ENCODE measurements at places on chromosomes 13 and 19.

GRCh38 chr19:33090179-33090578 lies 9.2 kb downstream of the GPATCH1 start:
- no peak overlapping the region for H3K4me3 ChIP-seq
- no peaks in the 10 kb centered on the region for H3K4me1 ChIP-seq
- DNase-seq, result no peak
- H3K27me3 ChIP-seq, result no peaks in the 10 kb centered on the region
- no peak overlapping the region for H3K27ac ChIP-seq
- peaks cover 65% of the 10 kb centered on the region for H3K36me3 ChIP-seq

GRCh38 chr13:110568612-110569011 lies 7.1 kb upstream of the RAB20 start:
- no peak overlapping the region for H3K27ac ChIP-seq
- H3K4me1 ChIP-seq, result no peaks in the 10 kb centered on the region
- H3K4me3 ChIP-seq, result no peak overlapping the region
- no peaks in the 10 kb centered on the region for H3K27me3 ChIP-seq
- no peak for DNase-seq

DNA sequence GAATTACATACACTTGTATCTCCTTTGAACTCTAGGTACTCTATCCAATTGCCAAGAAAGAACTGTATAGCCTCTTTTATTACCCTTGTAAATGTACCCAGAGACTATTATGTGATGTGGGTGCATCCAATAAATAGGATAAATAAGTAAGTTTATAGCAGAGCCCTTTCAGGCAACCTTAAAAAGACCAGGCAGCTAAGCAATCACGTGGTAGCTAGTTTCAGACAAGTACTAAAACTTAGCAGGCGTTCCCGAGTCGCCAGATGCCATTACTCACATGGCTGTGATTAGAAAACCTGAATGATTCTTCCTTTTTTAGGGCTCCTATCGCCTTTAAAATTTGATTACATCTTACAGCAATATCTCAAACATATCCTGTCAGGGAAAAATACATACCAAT lies 1303.0 kb downstream of the EFNB2 start:
- H3K36me3 ChIP-seq, result no peaks in the 10 kb centered on the region
- no peak overlapping the region for H3K4me3 ChIP-seq
- H3K27me3 ChIP-seq, result no peaks in the 10 kb centered on the region

- H3K4me1 ChIP-seq, result no peaks in the 10 kb centered on the region
- H3K36me3 ChIP-seq, result no peaks in the 10 kb centered on the region
- peak; percentile 11 for DNase-seq
- no peak overlapping the region for H3K4me3 ChIP-seq
Observed at GRCh38 chr13:112450904-112451240, 74.7 kb downstream of the SPACA7 start.

DNA sequence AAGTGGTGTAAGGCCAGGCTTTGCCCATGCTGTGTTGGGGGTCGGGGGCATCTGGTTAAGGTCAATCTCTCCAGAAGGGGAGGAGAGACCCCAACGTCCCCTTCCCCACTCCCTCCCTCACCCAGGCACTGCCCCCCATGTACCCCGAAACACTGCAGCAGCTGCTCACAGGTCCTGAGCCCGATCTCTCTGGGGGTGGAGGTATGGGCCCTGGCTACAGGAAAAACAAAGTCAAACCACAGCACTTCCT lies 10.2 kb downstream of the CAPN12 start:
- H3K36me3 ChIP-seq, result peaks cover 20% of the 10 kb centered on the region
- peak; percentile 67 for DNase-seq
- H3K4me1 ChIP-seq, result no peaks in the 10 kb centered on the region
- no peaks in the 10 kb centered on the region for H3K27me3 ChIP-seq
- no peak overlapping the region for H3K4me3 ChIP-seq

DNA sequence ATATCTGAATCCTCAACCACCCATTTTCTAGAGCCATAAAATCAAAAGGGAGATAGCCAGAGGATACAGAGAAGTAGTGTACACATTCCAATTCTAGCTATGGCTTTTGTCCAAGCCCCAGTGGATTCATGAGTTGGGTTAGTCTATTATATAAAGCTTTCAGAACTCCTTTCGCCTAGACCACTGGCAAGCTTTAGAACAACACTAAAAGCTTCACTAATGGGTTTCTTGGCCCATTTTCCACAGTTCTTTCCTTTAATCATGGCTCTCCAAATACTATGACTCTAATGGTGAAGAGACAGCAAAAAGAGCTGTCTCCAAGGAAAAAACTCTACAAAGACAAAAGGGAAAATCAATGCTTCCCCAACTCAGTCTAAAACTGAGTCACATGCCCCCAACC lies 48.2 kb upstream of the SLITRK5 start:
- no peak for DNase-seq
- no peak overlapping the region for H3K4me3 ChIP-seq
- no peaks in the 10 kb centered on the region for H3K36me3 ChIP-seq
- no peak overlapping the region for H3K27ac ChIP-seq

GRCh38 chr13:110393761-110394160 lies 86.7 kb downstream of the COL4A2 start:
- no peak for DNase-seq
- no peaks in the 10 kb centered on the region for H3K27me3 ChIP-seq
- H3K27ac ChIP-seq, result peak overlapping the region; percentile 89
- H3K36me3 ChIP-seq, result no peaks in the 10 kb centered on the region
- H3K4me3 ChIP-seq, result no peak overlapping the region
- peaks cover 69% of the 10 kb centered on the region for H3K4me1 ChIP-seq

GRCh38 chr13:53151336-53152056 lies 122.9 kb downstream of the OLFM4 start:
- H3K36me3 ChIP-seq, result no peaks in the 10 kb centered on the region
- no peaks in the 10 kb centered on the region for H3K4me1 ChIP-seq
- no peak overlapping the region for H3K4me3 ChIP-seq
- no peak for DNase-seq
- no peak overlapping the region for H3K27ac ChIP-seq

DNA sequence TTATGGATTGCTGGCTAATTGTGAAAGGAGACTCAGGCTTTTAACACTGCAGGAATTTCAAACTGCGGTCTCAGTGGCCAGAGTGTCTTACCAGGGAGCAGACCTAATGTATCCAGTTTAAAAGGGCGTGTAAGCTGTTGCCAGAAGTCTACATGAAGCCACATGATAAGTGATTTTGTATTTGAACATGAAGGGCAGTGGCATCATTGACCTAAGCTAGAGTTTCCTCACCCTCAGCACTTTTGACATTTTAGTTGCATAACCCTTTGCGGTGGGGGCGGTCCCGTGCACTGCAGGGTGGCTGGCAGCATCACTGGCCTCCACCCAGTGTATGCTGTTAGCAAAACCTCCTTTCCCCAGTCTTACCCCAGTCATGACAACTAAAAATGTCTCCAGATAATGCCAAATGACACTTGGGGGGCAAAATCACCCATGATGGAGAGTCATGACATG lies 23.7 kb upstream of the GPR18 start:
- no peak overlapping the region for H3K4me3 ChIP-seq
- H3K27ac ChIP-seq, result peak overlapping the region; percentile 56
- DNase-seq, result peak; percentile 72
- H3K36me3 ChIP-seq, result no peaks in the 10 kb centered on the region
- no peaks in the 10 kb centered on the region for H3K27me3 ChIP-seq
- H3K4me1 ChIP-seq, result peaks cover 13% of the 10 kb centered on the region

DNA sequence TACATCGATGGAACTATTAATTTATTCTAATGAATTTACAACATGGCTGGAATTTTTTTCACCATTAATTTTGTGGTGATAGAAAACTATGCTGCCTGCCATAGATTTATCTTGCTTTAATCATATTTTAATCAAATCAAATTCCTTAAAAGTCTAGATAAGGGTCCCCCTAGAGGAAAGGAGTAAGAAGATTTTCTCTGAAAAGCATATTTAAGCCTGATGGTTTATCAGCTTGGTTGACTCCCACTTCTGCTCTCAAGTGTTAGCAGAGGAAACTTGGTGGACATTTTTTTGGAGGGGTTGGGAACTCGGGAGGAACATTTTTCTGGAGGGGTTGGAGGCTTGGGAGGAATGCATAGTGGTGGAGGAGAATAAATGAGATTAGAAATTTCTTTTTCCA lies 253.3 kb downstream of the KCNRG start:
- DNase-seq, result no peak
- no peaks in the 10 kb centered on the region for H3K27me3 ChIP-seq
- H3K4me1 ChIP-seq, result no peaks in the 10 kb centered on the region
- no peak overlapping the region for H3K27ac ChIP-seq

DNA sequence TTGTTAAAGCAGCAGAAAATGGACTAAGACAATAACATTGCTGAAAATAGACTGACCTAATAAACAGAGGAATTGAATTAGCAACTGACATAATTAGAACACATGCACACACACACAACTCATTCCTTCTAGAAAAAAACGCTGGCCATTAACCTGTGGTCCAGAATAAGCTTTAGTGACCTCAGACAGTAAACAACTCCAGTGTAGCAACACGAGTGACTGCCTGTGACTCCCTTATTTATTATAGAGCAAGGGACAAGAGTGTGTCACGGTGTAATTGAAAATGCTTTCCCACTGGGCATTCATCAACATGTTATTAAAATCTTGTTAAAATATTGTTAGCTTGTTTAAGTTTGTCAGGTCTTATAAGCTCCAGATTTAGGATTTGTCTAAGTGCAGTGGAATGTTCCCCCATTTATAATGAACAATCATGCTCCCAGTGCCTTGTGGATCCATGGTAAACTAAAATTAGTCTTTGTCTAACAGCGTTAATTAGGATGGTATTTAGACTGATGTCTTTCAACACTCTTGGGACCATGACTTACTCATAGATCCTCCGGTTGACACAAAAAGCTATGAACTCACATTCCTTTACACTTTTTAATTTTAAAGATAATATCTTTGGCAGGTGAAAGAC lies 111.7 kb upstream of the IRS2 start:
- H3K27ac ChIP-seq, result no peak overlapping the region
- H3K4me3 ChIP-seq, result no peak overlapping the region
- H3K27me3 ChIP-seq, result no peaks in the 10 kb centered on the region

DNA sequence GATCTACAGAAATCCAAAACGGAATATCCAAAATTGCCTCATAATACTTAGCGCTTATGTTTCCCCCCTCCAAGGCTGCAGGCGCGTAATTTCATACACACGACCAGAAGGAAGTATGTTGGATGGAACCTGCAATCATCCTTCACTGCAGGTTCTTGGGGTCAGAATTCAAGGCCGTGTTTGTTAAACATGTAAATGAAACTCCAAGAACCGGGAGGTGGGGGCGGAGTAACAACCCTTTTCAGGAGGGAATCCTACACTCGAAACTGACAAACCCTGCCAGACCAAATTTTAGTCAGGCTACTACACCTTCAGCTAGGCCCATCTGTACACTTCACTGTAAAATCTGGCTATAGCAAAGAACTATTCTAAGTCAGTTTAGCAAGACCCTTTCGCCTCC lies 1.3 kb downstream of the ZNF607 start:
- peak overlapping the region; percentile 82 for H3K27ac ChIP-seq
- no peak for DNase-seq
- H3K27me3 ChIP-seq, result no peaks in the 10 kb centered on the region
- no peaks in the 10 kb centered on the region for H3K4me1 ChIP-seq
- peaks cover 6% of the 10 kb centered on the region for H3K36me3 ChIP-seq
- peak overlapping the region; percentile 82 for H3K4me3 ChIP-seq
